Panc1 (cell line): ENCODE measurements at places on chromosomes 5 and 9.

DNA sequence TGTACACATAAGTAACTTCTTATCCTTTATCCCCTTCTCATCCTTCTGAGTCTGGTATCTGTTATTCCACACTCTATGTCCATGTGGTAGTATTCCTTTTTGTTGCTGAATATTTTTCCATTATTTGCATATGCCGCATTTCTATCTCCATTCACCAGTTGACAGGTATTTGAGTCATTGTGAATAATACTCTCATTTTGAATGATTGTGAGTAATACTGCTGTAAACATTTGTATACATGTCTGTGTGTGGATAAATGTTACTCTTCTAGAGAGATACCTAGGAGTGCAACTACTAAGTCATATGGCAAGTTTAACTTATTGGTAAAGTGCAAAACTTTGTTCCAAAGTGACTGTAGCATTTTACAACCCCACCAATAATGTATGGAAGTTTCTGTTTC lies 15.6 kb downstream of the RIC1 start:
- DNase-seq, result no peak

- DNase-seq, result no peak
These were observed 110.4 kb upstream of the FAM174A start for GRCh38 chr5:100424787-100425186.

- DNase-seq, result no peak
These were observed 425.3 kb downstream of the CSNK1G3 start for GRCh38 chr5:123937230-123937629.

DNA sequence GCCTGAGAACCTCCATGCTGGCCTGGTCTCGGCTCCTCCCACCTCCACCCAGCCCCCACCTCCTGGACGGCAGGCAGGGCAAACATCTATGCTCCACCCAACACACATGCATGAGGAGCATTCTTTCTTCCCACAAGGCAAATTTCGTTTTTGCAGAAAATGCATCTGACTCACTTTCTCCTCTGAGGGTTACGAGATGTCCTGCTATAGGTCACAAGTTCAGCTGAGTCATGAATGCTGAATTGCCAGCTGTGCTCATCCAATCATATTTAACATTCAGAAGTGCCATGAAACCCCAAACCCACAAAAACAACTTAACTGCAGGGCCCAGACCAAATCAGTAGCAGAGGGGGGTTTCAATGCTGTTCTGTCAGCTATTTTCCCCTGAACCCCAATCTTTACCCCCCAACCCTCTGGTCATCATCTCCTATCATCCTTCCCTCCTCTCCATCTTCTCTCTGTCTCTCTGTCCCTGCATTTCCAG lies 39.0 kb upstream of the OSMR start:
- DNase-seq, result peak; percentile 82

DNA sequence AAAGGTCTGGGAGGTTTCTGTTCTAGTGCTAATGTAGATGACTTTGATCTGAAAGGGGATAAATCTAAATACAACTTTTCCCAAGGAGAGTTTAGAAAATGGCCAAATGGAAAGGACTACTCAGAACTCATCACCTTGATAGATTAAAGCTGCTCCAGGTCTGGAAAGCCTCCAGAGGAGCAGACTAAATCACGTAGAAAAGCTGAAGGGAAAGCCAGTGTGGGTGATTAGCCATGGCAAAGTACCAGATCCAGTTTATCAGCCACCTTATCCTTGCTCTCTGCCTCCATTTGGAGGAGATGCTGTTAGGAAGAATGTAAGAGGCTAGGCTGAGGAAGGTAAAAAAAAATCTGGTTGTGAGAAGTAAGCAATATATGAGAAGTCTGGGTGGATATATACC lies 120.7 kb upstream of the RAI14 start:
- DNase-seq, result no peak

DNA sequence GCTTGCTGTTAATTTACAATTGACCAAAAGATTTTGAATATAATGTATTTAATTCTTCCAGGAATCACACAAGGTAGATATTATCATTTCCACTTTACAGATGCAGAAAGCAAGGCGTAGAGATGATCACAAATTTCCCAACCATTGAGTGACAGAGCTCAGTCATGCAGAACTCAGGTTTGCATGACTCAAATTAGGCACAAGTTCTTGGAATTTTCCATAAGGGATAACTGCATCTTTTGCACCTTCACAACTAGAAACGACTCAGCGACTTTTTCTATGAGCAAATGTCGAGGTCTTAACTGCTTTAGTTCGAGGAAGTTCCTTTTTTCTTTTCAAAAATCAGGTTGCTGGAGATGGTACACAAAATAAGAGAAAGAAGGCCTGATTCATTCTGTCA lies 265.5 kb upstream of the PAPPA start:
- no peak for DNase-seq

DNA sequence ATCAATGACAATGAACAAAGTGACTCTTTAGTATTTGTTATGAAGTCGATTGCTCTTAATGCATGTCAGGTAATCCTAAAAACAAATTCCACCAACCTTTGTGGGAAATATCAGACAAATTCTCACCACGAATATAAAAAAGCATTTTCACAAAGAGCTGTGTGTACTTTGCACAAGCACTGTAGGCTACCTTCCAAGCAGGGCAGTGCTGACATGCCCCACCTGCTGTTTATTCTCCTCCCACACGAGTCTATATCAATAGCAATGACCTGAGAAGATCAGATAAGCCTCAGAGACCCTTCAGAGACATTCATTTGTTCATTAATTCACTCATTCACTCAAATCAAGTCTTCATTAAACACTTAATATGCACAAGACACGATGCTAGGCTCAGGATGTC lies 469.1 kb downstream of the ZSWIM6 start:
- DNase-seq, result no peak

- no peak for DNase-seq
These were observed 5.9 kb downstream of the PLK2 start for GRCh38 chr5:58454025-58454424.

- DNase-seq, result no peak
These were observed 561.5 kb downstream of the SEMA5A start for GRCh38 chr5:8984386-8984785.

GRCh38 chr5:75707911-75708509 lies 9.2 kb downstream of the POC5 start:
- DNase-seq, result no peak

GRCh38 chr9:129752900-129753729 lies at the start of gene PTGES:
Gene PTGES (minus strand): TSS chr9:129753042. CDS start chr9:129753012, 30 bp downstream.
- DNase-seq, result no peak

- DNase-seq, result no peak
These were observed 82.6 kb upstream of the ADAMTS19 start for GRCh38 chr5:129377504-129377903.
